Endodermal cell (in vitro differentiated cells): ENCODE measurements at places on chromosomes 1 and 21. TPM values are rescaled to one million over a fixed set of nuclear protein-coding genes. Genes with fewer than 3 reads are reported as not detected.
A peak's percentile ranks its signal among the peaks of the same experiment; 100 is the strongest.

DNA sequence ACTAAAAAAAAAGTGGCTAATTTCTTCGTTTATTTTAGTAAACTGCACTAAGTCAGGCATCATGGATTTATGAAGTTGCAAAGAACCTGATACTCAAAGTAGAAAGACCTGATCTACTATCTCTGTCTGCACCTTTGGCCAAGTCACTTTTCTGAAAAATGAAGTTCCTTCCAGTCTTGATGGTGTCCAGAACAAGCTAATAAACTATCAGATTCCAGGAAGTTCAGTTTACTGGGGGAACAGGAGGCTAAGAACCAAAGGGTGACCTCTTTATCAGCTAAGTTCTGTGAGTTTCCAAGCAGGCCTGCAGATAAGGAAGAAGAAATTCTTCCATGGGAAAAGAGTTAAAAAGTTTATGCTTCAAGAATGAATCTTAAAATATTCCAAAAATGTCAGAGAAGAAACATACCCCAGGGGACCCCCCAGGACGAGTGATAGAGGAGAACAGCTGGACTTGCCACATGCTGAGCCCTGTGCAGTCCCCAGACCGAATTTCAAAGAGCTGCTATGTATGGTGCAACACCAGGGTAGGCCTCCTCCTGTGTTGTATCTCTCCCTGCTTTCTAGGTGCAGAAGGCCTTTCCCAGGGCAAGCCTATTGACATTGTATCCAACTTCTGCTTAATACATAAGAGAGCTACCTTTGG lies 72.8 kb upstream of the FGGY start:
- DNase-seq = peak; percentile 53

DNA sequence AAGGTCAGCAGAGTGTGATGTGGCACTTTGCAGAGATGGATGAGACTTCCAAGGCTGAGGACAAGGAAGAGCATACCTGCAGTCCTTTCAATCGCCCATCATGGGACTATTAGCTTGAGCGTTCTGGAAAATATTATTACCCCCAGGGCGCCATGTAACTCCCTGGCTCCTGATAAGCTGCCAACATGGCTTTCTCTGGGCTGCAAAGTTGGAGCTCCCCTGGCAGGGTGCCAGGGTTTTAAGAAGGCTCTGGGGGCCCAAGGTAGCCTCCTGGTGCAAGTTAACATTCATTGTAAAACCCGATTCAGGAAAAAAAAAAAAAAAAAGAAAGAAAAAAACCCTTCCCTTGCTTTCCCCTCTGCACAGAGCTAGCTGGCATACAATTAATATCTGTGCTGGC lies 196.7 kb downstream of the PBX1 start:
- DNase-seq = no peak

DNA sequence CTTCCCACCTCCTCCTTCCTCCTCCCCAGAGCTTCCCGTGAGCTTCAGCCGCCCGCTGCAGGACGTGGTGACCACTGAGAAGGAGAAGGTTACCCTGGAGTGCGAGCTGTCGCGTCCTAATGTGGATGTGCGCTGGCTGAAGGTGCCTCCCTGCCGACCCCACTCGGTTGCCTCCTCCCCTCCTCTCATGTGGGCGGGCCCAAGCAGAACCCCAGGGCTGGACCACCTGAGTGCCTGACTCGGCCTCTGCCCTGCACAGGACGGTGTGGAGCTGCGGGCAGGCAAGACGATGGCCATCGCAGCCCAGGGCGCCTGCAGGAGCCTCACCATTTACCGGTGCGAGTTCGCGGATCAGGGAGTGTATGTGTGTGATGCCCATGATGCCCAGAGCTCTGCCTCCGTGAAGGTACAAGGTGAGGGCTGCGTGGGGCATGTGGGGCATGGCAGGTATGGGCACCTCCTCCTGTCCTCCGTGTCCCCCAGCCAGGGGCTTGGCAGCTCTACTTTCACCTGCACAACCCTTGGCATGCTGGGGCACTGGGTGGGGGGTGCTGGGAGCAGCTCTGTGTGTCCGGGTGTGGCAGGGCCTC lies 69.2 kb downstream of the OBSCN start:
- DNase-seq = peak; percentile 48

GRCh38 chr1:229148041-229148671 lies 122.8 kb upstream of the RAB4A start:
- DNase-seq = peak; percentile 87

GRCh38 chr1:19011845-19012231 lies 55.4 kb upstream of the IFFO2 start:
- DNase-seq = peak; percentile 65

DNA sequence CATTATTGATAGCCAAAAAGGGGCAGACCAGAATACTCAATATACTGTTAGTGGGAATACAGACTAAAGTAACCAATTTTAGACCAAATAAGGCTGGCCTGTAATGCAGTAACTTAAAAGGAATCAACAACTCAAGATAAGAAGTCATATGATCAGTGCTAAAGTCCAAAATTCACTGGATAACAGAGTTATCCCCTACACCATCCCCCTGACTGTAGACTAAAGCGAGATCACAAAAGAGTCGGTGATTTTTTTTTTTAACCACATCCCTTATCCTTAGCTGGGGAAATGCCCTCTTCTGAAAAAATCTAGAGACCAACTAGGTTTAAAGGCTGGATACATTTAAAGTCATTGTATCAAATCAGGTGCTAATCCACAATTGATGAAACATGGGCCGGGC lies 7.7 kb downstream of the UBR4 start:
- DNase-seq = no peak

- DNase-seq = no peak
Observed at GRCh38 chr1:97051823-97052222, 330.2 kb downstream of the PTBP2 start.

DNA sequence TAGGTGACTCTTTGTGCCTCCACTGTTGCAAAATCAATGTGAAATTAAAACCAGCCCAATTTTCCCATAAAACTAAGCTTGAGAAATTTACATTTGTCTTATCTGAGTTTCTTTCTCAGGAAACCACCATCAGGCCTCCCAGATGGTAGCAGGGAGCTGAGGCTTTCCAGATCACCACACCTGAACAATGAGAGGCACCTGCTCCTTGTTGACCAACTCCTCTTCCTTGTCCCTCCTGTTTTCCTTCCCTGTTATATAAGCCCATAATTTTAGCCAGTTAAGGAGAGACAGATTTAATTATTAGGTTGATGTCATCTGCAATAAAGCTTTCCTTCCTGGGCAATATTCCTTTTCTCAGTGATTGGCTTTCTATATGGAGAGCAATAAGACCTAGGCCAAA lies 32.0 kb upstream of the C1orf185 start:
- no peak for DNase-seq

Gene SPATA17
- total RNA-seq = 1.6 and 2.9 TPM in 2 replicates

Gene CHD5
- 0.69 to 1.0 TPM (median 0.82 TPM) in 3 replicates for total RNA-seq

DNA sequence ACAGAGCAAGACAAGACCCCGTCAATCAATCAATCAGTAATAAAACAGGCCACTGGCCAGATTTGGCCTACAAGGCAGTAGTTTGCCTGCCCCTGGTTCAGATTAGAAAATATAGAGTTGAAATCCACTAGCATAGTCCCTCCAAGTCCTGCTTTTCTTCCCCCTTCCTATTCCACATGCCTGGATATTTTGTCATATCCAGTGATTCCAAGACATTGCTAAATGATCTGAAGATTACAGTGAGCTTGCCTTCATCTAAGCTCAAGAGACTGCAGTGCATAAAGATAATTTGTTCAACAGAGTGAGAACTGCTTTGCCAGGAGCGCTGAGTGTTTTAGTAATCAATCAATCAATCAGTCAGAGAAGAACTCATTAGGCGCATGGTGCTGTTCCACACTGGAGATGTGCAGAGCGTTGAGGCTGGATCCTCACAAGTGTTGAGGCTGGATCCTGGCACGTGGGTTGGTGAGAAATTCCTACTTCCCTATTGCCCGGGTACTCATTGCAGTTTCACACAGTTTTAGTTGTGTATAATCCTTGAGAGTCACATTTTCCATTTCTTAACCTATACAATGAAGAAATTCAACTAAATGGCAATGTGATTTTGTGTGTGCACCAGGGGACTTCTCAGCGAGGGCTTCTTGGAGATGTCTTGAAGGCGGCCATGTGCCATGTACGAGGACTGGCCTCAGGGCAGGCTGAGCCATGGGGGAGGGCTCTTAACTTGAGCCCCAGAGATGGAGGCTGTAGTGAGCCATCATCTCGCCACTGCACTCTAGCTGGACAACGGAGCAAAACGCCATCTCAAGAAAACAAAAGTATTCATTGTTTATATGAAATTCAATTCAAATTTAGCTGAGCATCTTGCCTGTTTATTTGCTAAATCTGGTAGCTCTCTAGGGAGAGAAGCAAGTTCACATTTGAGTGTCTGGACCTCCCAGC lies 76.3 kb downstream of the TOMM20 start:
- DNase-seq = no peak

DNA sequence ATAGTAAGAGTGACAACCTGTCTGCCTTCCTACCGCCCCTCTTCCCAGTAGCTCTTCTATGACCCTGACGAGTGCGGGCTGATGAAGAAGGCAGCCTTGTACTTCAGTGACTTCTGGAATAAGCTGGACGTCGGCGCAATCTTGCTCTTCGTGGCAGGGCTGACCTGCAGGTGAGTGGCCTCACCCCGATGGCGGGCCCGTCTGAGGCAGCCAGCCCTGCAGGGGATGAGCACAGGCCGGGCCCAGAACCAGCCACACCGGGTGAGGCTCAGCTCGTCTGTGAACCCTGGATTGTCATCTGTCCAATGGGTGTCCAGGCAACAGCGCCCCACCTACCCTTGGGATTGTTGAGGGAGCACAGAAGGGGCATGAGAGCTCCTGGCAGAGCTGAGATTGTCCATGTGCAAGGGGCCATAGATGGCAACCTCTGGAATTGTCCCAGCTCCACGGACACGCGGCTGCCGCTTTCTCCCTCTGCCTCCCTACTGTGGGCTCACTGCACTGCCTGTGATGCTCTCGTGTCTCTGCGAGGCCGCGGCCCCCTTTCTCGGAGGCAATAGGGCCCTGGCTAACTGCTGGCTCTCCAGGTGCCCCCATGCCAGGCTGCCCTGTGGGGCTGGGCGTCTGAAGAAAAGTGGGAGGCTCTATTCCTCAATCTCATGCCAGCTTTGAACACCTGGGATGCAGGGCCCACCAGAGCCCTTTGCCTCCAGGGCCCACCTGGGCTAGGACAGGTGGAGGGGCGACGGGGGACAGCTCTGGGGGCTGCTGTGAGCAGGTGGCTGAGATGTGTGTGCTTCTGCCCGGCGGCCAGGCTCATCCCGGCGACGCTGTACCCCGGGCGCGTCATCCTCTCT lies 50.0 kb upstream of the LRRC3 start:
- DNase-seq = no peak

DNA sequence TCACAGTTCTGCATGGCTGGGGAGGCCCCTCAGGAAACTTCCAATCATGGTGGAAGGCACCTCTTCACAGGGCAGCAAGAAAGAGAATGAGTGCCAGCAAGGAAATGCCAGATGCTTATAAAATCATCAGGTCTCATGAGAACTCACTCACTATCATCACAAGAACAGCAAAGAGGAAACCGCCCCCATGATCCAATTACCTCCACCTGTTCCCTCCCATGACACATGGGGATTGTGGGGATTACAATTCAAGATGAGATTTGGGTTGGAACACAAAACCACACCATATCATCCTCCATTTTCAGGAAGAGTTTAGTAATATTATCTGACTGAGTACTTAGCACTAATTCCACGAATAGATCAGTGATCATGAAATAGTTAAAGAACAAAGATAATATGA lies 244.2 kb downstream of the LMO4 start:
- DNase-seq = no peak

DNA sequence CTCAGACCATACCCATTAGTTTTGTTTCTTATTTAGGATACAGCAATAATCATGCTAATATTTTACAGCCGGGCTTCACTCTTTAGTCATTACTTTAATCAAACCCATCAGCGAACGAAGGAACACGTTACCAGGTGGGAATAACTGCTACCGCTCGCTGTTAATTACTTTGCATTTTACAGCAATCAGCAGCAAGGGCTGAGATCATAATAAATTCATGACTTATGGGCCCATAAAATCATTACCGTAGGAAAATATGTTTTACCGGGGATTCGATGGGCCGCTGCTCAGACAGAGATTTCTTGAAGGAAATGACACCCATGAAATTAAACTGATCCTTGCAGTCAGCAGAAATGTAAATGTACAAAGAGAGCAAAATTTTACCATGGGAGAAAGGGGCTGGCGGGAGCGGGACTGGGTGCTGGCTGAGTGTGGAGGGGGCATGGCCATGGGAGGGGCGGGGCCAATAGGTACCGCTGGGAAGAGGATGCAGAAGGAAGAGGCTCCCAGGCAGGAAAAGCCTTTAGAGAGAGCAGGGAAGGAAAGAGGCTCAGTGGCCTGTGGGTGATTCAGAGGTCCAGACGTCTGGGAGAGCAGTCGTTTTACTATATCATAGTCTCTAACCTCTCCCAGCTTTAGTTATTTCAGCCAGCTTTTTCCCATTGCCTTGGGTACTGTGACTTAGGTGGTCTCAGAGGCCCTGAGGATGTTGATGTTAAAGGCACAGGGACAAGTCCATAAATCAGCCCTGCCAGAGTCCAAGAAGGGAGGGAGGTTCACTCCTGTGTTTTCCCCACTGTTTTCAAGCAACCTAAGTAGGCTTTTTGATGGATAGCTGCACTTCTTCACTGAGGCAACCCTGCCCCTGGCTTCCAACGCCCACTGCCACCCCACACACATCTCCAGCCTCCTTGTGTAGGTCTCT lies 258.9 kb downstream of the SEC16B start:
- peak; percentile 61 for DNase-seq

GRCh38 chr21:43295066-43295958 lies 126.5 kb downstream of the CRYAA start:
- no peak for DNase-seq

Gene LMOD1
- total RNA-seq = 0.27 and 0.31 TPM in 2 replicates

GRCh38 chr21:30676737-30677136 lies 34.1 kb downstream of the KRTAP20-3 start:
- no peak for DNase-seq

Gene KCNE2
- total RNA-seq = 1.4 to 3.8 TPM (median 2.4 TPM) in 3 replicates
